Activated naive CD8-positive, alpha-beta T cell treated with anti-CD3 and anti-CD28 coated beads, Interleukin-2, amount 50 U/mL, for 24 hours (primary cell): ENCODE measurements at places on chromosomes 2 and 18.

DNA sequence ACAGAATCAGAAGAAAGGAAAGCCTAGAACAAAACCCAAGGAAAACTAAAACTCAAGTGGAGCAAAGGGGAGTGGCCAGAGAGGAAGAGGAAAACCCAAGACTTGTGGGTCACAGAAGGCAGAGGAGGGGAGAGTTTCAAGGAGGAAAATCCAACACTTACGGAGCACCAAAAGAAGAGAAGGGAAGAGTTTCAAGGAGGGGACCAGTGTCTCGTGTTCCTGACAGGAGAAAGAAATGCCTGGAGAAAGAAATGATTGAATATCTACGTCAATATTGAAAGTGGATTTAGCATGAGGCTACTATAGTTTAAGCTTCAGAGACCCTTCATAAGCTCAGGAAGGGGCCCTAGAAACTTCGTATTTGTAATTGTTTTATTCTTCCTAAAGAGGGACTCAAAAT is 1.4 kb upstream of the MFSD6 start:
- DNase-seq, result no peak

DNA sequence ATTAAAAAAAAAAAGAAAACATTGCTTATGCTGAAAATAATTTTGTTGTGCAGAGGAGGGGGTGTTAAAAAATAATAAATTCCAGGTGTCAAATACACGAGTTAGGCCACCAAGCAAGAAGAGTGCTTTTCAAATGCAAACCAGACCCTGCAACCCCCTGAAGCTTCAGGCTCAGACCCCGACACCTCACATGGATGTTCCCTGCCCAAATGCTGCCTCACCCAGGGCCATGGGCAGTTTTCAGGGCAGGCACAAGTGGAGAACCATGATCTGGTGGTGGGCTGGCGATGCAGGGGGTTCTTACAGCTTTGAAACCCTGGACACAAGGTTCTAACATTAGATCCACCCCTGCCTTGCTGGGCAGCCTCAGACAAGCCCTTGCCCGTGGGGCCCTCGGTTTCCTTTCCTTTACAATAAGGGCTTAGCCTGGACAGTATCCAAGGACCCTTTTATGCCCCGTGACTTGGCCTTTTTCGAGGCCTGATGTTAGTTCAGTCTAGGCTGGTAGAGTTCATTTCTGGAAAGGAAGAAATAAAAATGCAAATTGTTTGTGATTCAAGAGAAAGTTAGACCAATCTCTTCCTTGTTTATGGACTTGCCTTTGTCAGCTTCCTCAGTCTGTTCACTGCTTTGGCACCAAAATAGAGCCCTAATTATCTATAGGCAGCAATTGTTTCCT is 168.7 kb downstream of the DDX1 start:
- no peak for DNase-seq

DNA sequence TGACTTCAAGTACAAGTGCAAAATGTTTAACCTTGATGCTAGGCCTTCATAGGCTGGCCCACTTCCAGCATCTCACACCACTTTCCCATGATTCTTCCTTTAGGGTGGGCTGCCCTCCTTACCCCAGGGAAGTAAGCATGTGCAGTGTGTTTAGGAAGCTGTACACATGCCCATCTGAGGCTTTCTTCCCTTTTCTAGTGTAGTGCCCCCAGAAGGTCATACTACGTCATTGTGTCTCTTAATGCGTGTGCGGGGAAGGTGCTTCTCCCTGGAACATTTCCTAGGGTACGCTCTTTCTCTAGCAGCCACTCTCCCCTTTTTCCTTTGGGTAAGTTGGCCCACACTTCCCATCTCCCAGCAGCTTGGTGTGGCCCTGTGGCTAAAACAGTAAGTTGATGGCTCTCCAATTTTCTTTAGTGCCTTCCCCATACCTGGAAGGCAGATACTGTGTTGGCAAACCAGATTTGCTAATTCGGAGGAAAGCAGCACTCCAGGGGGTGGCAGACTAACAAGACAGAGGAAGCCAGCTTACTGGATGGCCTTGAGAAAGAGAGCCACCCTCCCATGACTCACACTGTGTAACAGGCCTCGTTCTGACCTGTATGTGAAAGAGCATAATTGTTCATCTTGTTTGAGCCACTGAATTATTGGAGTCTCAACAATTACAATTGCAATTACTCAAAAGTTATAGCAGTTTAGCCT is 1.1 kb upstream of the SULT6B1 start:
- no peak for DNase-seq

- no peak for DNase-seq
Observed at GRCh38 chr2:229126066-229126465, 145.0 kb downstream of the PID1 start.

DNA sequence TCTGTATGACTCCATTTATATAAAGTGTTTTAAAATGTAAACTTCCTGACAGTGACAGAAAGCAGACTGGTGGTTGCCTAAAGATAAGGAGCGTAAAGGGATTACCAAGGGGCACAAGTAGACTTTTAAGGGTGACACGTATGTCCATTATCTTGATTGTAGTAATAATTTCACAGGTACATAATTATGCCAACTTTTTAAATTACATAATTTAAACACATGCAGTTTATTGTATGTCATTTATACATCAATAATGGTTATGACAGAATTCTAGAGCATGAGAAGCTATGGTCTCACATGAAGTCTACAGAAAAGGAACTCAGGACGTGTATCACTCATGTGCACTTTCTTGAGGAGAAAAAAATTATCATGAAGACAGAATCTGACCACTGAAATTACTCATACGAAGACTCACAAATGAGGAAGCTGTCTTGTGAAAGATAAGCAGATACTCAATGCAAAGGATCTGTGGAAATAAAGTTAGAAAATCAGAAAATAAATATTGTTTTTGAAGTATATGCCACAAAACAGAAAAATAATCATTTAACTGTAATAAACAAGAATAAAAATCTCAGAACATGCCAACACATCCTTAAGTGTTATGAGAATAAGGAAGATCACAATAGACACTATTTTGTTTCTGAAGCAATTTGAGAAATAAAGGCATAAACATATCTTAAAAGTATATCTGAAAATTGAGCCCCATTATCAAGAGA is 84.4 kb downstream of the TMEM131 start:
- no peak for DNase-seq

DNA sequence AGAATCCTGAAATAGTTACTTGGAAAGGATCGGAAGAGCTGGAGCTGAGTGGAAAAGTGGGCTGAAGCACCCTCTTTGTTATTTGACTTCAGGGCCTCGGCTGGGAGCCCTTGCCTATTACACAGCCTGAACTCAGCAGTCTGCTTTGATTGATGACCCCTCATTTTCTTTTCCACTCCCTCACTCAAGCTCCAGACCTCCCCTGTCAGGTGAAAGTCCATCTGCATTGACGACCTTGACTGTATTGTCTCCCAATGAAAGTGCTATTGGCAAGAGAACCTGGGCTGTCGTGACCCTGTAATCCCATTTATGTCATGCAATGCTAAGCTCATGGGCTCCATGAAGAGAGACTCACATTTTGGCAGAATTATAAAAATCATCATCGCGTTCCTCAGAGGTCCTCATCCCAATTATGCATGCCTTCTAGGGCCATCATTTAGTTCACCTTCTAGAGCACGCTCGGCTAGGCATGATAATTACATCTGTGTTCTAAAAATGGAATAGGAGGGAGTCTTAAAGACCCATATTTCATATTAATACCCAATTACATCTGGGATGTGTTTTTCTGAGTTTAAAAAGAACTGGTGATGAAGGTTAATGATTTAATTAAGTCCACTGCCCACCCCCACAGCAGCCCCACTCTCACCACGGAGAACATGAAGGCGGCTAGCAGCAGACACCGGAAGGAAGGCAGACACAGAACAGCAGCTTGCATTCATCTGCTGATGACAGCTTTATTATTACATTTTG is 472.5 kb downstream of the PID1 start:
- DNase-seq, result no peak

- DNase-seq, result no peak
Observed at GRCh38 chr18:34893239-34893638, 148.0 kb upstream of the MAPRE2 start.

DNA sequence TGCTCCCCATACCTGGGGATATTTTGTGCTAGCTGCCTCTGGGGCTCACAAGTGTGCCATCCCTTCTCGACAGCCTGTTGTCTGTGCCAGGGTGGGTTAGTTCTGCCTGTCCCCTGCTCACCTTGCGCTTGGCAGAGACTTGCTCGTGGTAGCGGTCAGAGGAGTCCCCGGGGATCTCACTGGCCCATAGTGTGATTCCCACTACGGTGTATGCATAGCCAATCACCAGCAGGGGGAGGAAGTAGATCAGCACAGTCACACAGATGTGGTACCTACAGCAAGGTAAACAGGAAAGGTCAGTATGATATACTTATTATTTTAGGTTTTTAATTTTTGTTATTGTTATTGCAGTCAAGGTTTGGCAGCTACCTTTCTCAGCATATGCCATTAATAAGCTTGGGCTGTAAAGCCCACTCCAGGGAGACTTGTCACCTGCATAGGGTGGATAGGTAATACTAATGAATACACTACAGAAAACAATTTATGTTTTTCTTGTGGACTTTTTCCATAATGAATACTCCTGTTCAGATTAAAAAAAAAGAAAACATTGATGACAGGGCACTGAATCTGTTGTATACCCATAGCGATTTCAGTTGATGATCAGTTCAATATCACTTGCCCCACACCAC is 95.2 kb downstream of the POLE4 start:
- no peak for DNase-seq

DNA sequence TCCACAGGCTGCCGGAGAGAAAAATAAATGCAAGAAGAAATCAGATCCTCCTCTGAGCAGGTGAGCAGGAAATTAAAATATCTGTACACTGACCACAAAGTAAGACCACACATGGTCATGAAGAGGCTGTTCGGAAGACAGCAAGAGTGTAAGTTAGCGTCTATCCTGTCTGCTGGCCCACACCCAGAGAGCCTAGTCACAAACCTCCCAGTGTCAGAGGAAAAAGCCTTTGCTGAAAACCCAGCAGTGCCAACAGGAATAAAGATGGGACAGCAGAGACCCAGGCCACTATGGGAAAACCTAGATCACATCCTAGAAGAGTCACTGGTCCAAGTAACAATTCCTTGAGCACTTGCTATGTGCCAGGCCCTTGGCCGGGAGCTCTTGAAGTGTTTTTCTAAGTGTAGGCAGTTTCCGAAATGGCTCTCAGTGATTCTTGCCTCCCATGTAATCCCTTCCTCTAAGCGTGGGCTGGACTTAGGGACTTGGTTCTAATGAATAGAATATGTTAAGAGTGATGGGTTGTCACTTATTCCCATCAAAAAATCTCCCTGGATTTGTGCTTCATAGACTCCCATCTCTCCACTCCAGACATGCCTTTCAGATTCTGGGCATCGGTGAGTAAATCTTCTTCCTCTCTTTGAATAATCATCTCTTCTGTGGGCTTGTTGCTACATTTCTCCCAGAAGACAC is 110.9 kb upstream of the PKDCC start:
- DNase-seq, result no peak

DNA sequence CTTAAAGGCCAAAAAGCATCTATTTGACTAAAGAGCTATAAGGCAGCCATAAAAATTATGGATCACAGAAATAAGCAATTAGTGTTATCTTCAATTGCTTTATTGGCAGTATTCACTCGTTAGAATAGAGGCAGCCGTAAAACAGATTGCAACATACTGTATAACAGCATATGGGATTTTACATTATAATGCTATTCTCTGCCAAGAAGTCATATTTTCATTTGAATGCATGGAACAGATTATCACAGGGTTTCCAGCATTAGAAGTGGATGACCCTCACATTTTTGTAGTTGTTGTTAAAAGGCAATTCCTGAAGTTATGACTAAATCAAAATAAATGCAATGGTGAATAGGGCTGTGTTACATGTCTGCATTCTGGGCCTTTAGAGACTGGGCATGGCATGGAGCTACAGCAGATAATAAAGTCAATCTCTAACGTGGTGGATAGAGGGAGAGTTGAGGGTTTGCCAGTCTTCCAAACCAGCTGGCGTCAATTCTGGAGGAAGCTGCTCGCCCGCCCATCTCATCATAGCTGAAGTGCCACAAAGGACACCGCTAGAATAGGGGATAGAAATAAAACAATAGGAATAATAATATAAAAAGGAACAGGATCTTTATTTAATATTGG is 155.4 kb upstream of the VRK2 start:
- DNase-seq, result no peak

DNA sequence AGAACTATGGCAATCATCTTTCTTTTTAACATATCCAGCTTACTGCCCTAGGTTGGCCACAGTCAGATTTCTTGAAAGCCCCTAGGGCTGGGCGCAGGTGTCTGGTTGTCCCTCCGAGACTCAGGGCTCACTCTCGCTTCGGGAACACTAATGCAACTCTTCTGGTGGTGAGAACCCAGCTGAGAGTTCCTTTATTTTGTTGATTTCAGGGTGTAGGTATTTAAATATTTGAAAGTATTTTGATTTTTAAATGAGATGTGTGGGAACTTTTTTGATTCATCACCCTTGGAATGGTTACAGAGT is 40.7 kb downstream of the INPP4A start:
- DNase-seq, result no peak

GRCh38 chr2:95185197-95185596 is 19.6 kb downstream of the ZNF2 start:
- DNase-seq, result no peak

DNA sequence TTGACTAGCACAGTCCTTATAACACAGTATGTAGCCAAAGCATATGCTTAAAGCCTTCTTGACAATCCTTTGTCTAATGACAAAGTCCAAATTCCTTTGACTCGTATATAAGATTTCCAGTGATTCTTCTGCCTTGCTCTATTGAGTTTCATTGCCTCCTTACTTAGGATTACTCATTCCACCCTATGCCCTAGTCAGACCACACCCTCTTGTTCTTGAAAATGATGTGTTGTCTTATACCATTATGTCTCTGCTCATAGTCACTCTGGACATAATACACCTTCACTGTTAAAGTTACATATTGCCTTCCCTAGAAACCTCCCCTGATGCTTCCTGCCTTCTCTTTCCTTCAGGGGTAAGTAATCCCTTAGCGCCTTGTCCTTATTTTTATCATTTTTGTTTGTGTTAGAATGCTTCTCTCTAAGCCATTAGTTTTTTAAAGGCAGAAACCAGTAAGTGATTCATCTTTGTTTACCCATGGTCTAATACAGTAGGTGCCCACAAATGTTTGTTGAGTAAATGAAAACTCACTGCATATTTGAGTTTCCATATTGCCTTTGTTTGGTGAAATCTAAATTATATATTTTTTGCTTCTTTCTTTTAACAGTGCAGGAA is 19.3 kb downstream of the GPD2 start:
- no peak for DNase-seq

- peak; percentile 81 for DNase-seq
Observed at GRCh38 chr2:241863536-241863954, 4.9 kb upstream of the PDCD1 start.

DNA sequence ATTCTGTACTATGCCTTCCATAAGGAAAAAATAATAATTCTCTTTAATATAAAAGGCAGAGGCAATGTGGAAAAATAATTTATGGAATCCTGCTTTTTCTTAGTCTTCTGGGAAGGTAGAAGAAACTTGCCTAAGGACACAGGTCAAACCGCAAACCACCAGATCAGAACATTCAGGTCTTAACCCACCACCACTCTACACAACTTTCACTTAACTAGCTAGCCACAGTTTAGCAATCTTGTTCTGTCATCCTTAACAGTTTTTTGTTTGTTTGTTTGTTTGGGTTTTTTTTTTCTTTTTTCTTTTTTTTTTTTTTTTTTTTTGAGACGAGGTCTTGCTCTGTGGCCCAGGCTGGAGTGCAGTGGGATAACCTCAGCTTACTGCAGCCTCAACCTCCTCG is 70.6 kb downstream of the ACVR1 start:
- DNase-seq, result no peak
